Effector memory CD8-positive, alpha-beta T cell (primary cell): ENCODE measurements at places on chromosomes 2 and 18.

GRCh38 chr2:20150806-20151571 lies 73.9 kb downstream of the SDC1 start:
- H3K27me3 ChIP-seq, result peaks cover 66% of the 10 kb centered on the region
- no peak overlapping the region for H3K4me3 ChIP-seq
- no peak overlapping the region for H3K27ac ChIP-seq
- DNase-seq, result no peak

- no peaks in the 10 kb centered on the region for H3K36me3 ChIP-seq
- no peaks in the 10 kb centered on the region for H3K4me1 ChIP-seq
- H3K4me3 ChIP-seq, result no peak overlapping the region
- H3K27me3 ChIP-seq, result peaks cover 15% of the 10 kb centered on the region
Measured at GRCh38 chr2:172380436-172381274, 46.7 kb upstream of the ITGA6 start.

DNA sequence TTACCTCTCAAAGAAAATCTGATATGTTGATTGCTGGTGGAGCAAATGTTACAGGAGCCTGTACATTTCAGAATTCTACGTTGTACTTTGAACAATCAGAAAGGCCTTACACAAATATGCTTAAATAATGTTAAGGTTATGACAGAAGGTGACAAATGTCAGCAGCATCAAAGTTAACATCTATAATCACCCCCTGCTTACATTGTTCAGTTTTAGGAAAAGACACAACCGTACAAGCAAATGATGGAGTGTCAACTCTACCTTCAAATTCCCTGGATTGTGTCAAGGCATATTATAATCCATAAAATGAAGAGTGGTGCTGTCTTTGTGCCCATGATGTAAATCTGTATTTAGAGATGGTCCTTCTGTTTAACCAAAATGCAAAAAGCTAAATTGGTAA lies 465.5 kb downstream of the ARHGAP15 start:
- H3K27ac ChIP-seq, result no peak overlapping the region
- H3K4me3 ChIP-seq, result no peak overlapping the region
- no peak for DNase-seq
- H3K36me3 ChIP-seq, result peaks cover 39% of the 10 kb centered on the region
- H3K27me3 ChIP-seq, result no peaks in the 10 kb centered on the region

DNA sequence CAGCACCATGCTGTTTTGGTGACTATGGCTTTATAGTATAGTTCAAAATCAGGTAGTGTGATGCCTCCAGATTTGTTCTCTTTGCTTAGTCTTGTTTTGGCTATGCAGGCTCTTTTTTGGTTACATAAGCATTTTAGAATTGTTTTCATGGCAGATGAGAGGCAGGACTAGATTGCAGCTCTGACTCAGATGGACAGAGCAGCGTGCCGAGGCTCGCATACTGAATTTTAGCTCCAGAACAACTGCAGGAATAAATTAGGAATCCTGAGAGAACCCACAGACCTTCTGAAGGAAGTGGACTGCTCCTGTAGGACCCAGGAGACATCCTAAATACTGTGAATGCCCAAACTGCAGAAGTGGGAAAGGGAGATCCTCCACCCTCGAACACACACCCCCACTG lies 141.6 kb downstream of the NETO1 start:
- H3K27ac ChIP-seq, result no peak overlapping the region
- H3K4me3 ChIP-seq, result no peak overlapping the region
- H3K27me3 ChIP-seq, result no peaks in the 10 kb centered on the region
- no peaks in the 10 kb centered on the region for H3K4me1 ChIP-seq
- DNase-seq, result no peak

DNA sequence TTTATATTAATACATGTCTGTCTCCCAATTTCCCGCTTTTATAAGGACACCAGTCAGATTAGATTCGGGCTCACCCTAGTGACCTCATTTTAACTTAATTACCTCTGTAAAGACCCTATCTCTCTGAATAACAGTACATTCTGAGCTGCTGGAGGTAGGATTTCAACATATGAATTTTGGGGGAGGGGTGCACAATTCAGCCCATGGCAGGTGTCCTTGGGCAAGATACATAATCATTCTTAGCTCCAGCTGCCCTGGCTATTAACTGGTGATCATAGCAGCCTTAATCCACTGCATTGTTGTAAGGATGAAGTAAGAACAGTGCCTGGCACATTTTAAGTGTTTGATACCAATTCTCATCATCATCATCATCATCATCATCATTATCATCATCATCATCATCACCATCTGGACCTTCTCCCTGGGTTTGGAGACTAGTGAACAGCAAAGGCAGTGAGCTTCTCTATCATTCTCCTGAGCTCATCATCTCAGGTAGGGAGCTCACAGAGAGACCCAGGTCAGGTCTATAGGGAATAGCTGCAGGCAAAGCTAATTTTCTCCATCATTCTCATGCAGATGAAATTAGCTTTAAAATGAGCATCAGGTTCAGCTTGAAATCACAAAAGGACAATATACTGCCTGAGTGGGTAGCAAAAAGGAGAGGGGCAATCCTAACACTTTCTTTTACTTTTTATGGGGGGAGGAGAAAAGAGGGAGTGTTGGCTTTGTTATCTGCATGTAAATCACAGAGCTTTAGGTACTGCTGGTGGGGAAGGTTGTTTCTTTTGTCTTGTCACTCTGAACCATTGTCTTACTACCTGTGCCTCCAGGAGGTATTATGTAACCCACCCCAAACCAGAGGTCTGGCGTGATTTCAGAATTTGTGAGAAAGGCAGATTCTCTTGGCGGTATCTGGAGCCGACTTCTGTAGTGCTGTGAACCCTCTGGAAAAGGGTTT lies 125.5 kb upstream of the SPRED2 start:
- H3K4me1 ChIP-seq, result peaks cover 5% of the 10 kb centered on the region
- no peaks in the 10 kb centered on the region for H3K36me3 ChIP-seq
- DNase-seq, result no peak

- H3K4me3 ChIP-seq, result no peak overlapping the region
- DNase-seq, result no peak
- peaks cover 9% of the 10 kb centered on the region for H3K36me3 ChIP-seq
Measured at GRCh38 chr2:46644690-46645385, 165.5 kb downstream of the TMEM247 start.

DNA sequence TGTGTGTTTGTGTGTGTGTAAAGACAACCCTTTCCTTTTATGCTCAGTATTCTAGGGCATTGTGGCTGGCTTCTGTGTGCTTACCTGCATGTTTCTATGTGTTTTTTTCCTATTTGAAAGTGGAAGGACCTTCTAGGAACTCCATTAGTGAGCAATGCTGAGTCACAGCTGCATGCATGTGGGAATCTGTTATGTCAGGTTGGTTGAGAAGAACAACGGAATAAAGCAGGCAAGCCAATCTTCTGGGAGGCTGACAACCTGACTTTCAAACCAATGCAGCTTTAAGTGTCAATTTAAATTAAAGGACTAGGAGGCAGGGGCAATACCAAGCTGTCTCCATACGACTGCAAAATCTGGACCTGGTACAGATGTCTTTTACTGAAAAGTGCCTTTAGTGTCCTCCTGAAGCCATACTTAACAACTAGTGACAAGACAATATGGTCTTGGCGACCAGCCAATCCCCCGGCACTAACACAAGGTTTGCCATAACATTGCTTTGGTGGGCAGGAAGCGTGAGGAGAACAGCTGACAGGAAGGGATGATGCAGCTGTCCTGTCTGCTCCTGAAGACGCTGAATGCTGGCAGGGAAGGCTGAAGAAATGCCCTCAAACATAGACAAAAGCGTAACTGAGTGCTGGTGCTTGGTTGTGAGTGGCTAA lies 514.7 kb upstream of the CDH7 start:
- no peak for DNase-seq
- H3K4me1 ChIP-seq, result no peaks in the 10 kb centered on the region
- no peak overlapping the region for H3K27ac ChIP-seq
- H3K4me3 ChIP-seq, result no peak overlapping the region
- no peaks in the 10 kb centered on the region for H3K27me3 ChIP-seq

GRCh38 chr2:187232749-187233148 lies 215.3 kb downstream of the CALCRL start:
- no peaks in the 10 kb centered on the region for H3K27me3 ChIP-seq
- no peak for DNase-seq
- no peak overlapping the region for H3K4me3 ChIP-seq
- no peaks in the 10 kb centered on the region for H3K4me1 ChIP-seq
- no peak overlapping the region for H3K27ac ChIP-seq

DNA sequence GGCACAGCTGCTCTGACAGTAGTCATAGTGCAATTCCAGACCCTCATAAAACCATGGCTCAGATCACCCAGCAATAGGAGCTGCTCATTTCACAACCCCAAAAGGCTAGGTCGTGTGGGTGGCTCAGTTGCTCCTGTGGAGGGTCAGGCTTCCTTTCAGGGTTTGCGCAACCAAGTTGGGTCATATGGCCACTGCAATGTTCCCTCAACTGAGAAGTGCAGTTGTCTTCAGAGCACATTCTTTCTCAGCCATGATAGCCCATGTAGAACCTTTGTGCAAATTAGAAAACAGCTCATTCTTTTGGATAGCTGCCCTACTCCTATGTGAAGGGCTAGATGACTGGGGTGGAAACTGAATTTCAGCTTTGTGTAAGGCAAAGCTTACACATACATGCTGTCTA lies 3.2 kb downstream of the SERPINB13 start:
- no peak overlapping the region for H3K4me3 ChIP-seq
- no peak overlapping the region for H3K27ac ChIP-seq
- H3K36me3 ChIP-seq, result no peaks in the 10 kb centered on the region

GRCh38 chr2:74080346-74080745 lies 67.4 kb downstream of the BOLA3 start:
- no peaks in the 10 kb centered on the region for H3K27me3 ChIP-seq
- no peak for DNase-seq

- DNase-seq, result no peak
- H3K4me3 ChIP-seq, result no peak overlapping the region
- H3K27ac ChIP-seq, result no peak overlapping the region
Measured at GRCh38 chr2:221972813-221973478, 325.9 kb downstream of the PAX3 start.

GRCh38 chr2:59745085-59745484 lies 808.4 kb downstream of the BCL11A start:
- H3K27ac ChIP-seq, result no peak overlapping the region
- no peaks in the 10 kb centered on the region for H3K27me3 ChIP-seq
- H3K4me1 ChIP-seq, result no peaks in the 10 kb centered on the region
- no peaks in the 10 kb centered on the region for H3K36me3 ChIP-seq
